Activated naive CD4-positive, alpha-beta T cell (primary cell): ENCODE measurements at places on chromosomes 2 and 18.

DNA sequence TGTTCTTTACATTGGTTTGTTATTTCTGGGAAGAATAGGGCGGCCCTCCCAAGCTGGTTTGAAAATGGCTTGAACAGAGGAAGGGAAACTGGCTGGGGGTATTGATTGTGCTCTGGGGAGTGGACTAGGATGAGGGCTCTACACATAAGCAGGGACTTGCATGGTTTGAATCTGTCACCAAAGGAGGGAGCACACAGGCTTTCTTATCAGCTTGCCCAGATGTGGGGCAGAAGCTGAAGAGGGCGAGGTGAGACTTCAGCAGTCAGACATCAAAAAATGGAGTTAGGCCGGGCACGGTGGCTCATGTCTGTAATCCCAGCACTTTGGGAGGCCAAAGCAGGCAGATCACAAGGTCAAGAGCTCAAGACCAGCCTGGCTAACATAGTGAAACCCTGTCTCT lies 7.2 kb upstream of the RAB12 start:
- no peak for DNase-seq

DNA sequence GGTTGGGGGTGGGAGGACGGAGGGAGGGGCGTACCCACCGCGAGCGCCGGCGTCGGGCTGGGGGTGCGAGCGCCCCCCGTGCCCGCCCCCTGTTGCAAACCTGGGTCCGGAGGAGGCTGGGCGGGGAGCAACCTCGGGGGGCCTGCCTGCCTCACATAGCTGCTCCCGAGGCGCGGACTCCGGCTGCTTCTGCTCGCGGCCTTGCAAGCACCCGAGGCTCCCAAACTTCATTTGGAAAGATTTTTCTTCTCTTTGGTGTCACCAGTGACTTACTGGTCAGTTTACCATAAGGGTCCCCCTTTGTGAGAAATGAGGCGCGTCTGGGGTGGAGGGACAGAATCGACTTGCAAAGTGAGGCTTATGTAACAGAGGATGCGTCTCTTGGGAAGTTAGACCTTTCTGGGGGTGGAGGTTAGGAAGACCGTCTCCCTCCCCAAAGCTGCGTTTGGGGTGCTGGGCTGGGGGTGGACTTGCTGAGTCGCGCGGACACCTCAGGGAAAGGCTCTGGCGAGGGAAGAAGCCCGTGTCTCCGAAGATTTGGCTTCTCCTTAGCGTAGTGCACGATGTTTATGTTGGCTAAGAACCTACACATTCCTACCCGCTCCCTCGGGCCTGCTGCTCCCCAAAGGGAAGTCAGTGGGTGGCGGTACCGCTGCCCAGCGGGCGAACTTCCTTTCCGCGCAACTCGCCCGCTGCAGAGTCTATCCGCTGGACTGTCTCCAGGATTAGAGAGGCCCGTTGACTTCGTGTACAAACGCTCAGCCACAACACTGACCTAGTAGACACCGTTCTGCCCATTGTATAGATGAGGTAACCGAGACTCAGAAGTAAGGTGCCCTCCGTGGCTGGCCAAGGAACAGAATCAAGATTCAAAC lies 559 bp downstream of the TMEM37 start:
- no peak for DNase-seq

GRCh38 chr2:121897335-121897970 lies 142.0 kb downstream of the TSN start:
- no peak for DNase-seq

DNA sequence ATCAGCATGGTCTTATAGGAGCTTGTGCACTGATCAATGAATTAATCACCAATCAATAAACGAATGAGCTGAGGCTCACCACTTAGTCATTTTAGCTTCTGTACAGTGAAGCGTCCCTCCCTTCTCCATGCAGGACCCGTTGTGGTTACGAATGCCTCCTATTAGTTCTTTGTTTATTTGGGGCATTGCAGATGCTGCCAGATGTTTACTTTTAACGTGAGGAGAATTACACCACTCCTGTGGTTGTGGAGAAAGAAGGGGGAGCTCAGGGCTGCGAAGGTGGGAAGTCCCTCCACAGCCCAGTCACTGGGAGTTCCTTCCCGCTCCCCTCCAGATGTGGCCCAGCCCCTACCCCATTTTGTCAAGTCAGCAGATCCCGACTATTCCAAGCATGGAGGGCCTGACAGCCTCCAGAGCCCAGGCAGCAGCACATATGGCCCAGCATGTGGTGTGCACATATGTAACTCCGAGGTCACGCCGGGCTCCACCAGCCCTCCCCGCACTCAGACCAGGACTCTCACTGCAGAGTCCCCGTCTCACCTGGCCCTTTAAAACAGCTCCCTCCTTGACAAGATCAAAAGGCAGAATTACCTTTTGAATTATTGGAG lies 20.9 kb downstream of the PKDCC start:
- DNase-seq: no peak

GRCh38 chr18:3604498-3605408 lies 154.8 kb downstream of the TGIF1 start:
- DNase-seq: no peak

DNA sequence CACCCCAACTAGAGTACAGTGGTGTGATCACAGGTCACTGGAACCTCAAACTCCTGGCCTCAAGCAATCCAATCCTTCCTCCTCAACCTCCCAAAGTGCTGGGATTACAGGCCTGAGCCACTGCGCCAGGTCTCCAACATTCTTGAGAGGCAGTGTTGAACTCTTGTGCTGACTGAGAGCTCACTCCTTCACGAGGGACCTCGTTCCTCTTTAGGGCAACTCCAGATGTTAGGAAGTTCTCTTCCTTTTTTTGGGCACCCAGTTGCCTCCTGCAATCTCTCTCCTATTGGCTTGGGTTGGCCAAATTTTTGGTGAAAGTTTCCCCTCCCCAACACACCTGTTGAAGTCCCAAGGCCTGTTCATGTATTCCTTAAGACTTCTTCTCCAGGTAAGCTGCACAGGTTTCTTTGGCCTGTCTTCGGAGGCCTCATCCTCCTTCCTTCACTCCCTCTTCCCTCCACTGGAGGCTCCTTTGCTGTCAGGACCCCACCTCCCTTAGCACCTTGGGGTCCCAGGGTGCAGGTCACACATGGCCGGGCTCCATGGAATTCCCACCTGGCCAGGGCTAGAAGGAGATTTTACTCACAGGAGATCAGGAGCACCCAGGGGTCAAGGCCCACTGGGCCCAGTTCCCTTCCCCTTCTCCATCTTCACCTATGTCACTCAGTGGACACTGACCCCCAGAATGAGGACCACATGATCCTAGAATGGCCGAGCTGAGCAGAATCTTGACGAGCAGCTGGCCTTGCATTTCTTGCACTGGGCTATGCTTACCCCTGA lies 94.6 kb upstream of the SMAD2 start:
- DNase-seq: no peak

DNA sequence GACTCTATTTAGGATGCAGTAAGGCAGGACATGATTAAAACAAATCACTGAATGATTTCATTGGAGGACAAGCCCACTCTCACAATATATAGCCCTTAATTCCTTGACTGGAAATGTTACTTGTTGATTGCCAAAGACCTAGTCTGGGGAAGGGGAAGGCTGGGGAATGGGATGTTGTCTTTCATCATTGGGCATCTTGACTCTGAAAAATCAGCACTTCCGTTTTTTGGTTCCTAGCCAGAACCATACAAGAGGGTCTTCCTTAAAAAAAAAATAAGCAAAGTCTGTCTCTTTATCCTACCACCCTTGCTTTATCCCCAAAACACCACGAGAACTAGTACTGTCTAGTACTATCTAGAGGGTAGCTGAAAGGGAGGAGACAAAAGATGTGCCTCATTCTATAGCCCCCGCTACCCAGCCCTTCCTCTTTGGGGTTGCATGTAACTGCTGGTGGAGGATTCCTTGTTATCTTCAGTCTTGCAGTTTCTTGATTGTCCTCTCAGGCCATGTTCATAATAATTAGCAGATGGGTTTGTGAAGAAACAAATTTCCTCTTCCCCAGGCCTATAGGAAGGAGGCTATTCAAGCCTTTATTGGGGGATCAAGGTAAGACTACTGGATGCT lies 55.8 kb downstream of the NEMP2 start:
- DNase-seq: no peak

DNA sequence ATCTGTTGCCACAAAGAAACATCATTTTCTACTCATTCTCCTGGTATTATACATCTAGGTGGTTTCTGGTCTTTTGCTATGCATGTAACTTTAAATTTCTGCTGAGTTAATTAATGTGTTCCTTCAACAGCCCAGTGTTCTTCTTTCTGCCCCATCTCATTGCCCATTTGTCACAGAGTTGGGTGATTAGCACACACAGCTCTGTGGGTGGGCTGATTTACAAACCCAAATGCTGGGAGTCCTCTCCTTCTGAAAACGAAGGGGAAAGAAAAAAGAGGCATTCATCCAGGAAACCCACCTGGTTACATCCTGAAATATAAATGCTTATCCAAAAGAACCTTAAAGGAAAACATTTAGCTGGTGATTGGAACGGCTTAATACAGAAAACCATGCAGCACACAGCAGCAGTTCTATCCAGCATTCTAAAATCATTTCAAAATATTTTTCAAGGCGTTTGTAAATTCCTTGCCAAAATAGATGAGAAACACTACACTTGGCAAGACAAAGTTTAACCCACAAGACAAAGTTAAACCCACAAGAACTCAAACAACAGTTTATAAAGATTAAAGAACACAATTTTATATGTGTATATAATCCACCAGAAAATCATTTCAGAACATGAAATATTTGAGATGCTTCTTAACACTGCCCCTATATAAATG lies 177.9 kb downstream of the ANTXR1 start:
- no peak for DNase-seq

- no peak for DNase-seq
Measured at GRCh38 chr2:231245249-231246094, 47.0 kb downstream of the ARMC9 start.

DNA sequence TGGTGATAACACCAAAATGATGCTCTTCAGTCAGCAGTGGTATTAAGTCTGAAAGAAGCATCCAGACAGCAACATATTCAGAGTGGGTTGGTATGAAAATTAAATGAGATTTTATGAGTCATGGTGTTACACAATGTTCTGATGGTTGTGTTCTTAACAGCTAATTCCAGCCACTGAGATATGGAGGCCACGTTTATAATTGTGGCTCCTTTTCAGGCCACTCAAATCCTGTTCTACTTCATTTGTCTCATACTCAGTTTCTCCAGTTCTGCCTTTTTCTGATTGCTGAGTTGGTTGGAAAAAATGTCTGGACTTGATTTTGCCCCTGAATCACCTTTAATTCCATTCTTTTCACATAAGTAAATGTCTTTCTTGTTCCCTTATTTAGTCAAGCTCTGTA lies 162.7 kb upstream of the COL3A1 start:
- no peak for DNase-seq

- DNase-seq: no peak
Measured at GRCh38 chr2:96616128-96616527, 22.0 kb downstream of the KANSL3 start.

- DNase-seq: no peak
Measured at GRCh38 chr18:63949068-63949737, at the start of gene HMSD. HMSD (plus strand) TSS chr18:63949301; CDS start chr18:63953456, 4,155 bp downstream.

GRCh38 chr2:195489101-195489500 lies 167.9 kb upstream of the SLC39A10 start:
- no peak for DNase-seq

GRCh38 chr2:25042321-25043240 lies 705 bp downstream of the EFR3B start:
- DNase-seq: no peak

GRCh38 chr2:80363791-80364349 lies 59.3 kb upstream of the LRRTM1 start:
- DNase-seq: no peak

DNA sequence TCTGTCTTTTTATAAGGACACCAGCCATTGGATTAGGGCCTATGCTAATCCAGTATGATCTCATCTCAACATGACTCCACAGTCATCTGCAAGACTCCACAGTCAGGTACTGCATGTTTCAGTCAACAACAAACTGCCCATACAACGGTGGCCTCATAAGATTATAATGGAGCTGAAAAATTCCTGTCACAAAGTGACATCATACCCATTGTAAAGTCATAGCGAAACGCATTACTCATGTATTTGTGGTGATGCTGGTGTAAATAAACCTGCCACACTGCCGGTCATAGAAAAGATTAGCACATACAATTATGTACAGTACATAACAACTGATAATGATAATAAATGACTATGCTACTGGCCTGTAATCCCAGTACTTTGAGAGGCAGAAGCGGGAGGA lies 102.2 kb downstream of the TEX51 start:
- DNase-seq: no peak

DNA sequence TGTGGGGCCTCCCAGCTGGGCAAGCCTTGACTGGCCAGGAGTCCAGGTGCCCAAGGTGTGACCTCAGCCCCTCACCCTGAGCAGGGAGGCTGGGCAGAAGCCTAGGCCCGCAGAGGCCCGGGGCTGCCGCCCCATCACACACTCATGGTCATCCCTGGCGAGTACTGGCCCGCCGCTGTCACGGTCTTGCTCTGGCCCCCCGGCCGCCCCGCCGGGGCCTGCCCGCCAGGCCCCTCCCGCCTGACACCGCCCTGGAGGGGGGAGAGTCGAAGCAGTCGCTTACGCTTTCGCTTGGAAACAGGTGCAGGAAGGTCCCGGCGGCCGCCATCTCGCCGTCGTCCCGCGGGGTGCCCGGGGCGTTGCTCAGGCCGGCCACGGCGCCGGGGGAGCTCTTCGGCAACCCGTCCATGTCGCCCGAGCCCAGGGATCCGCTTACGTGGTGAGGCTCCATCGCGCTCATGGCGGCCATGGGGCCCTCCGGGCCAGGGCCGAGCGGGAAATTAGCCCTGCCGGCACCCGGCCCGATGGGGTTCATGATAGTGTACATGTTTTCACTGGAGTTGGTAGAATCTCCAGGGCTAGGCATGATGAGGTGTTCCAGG lies 26.6 kb upstream of the ANKRD62 start:
- DNase-seq: no peak

DNA sequence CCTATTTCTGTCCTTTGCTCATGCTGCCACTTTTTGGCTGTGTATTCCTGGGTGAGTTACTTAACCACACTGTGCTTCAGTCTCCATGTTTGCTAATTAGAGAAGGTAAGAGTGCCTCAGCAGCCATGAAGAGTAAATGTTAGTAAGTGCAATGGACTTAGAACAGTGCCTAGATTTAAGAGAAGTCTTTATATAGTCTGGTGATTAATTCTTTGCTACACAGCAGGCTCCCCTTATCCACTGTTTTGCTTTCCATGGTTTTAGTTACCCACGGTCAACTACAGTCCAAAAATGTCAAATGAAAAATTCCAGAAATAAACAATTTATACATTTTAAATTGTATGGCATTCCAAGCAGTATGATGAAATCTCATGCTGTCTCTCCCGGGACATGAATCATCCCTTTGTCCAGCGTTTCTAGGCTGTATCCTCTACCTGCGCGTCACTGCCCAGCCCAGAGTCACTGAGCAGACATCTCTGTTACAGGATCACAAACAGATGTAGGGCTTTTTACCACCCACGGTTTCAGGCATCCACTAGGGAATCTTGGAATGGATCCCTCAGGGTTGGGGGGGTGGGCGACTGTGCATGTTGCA lies 91.0 kb downstream of the CTIF start:
- DNase-seq: no peak
